ENCODE measurements at places on chromosomes 13 and 19.

- DNase-seq = no peak
These were observed 12.4 kb downstream of the JAK3 start for GRCh38 chr19:17835182-17836006.

- no peak for DNase-seq
These were observed 260.6 kb downstream of the ATP8A2 start for GRCh38 chr13:25632166-25632888.

DNA sequence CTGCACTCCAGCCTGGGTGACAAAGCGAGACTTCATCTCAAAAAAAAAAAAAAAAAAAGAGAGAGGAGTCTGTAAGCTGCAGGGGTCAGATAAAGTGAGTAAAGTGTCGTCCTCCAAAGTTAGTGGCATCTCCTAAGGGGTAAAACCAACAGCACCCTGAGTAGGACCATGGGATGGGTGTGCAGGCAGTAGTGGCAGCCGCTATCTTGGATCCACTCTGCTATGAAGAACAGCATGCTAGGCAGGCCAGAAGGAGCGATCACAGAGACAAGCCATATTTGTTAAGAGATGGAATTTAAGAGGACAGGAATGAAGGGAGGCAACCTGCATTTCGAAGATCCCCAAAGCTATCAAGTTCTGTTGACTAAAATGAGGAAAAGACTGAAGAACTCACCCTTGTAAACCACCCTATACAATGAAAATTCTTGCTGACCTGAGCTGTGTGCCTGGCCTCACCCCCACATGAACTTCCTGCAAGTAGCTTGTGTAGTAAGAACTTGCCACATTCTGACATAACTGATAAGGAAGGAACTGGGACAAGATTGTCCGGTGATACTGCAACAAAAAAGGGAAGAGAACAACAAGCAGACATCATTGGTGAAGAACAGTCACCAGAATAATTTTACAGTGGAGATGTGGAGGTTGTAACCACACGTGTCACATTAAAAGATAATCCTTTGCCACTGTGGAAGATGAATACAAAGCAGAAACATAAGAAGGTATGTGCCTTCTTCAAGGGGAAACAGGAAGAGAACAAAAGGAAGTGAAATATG, 16.2 kb downstream of the DPY19L3 start:
- no peak for DNase-seq

GRCh38 chr19:16199275-16199932, 1.7 kb downstream of the AP1M1 start:
- DNase-seq = no peak

GRCh38 chr19:39297931-39298634, 1.9 kb downstream of the IFNL1 start:
- no peak for DNase-seq

DNA sequence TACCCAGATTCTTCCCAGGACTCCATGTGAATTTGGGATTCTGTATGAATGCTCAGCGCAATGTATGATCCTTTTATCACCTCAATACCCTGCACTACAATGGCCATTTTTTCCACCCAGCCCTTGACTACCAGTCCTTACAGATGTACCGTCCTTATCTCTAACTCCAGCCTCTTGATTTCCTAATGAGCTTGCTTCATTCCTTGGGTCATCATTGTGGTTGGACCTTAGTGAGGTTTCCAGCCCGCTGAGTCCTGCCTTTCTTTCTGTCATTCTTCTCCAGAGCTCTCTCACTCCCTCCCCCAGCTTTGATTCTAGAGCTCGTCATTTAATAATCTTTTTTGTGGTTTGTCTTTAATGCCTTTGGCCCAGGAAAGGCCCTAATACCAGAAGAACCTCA, 438.5 kb downstream of the ZNF536 start:
- DNase-seq = no peak

DNA sequence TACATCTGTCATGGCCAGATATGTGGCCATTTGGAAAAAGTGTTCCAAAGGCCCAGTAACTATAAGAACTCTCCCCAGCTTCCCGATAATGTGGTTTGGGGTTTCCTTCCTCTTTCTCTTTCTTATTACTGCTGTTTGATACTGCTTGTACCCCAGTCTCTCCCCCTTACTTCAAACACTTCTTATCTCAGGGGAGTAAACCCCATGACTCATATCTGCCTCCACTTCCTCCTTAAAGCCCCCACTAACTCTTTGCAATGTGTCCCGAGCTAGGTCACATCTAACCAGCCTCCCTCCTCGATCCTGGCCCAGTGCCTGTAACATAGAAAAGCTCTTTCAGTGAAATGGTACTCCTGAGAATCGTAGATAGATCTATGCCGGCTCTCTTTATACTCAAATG, 82.4 kb upstream of the STARD13 start:
- DNase-seq = no peak

DNA sequence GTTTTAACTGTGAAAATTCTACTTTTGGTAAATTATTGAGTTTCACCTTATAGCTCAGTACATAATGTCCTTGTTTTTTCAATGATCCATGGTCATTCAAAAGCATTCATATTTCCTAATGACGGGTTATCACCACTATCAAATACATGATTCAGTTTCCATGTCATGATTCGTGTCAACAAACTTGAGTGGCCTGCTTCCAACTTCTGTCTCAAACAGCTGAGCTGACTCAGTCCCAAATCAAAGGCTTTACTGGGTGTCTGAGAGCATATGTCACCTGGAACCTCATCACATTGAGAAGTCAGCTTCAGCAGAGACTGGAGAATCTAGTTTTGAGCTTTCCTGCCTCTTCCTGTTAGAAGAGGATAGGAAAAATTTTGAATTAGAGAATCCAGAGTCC, 40.3 kb upstream of the SGCG start:
- DNase-seq = no peak

- no peak for DNase-seq
These were observed 91.1 kb downstream of the STOML3 start for GRCh38 chr13:38899571-38899970.

GRCh38 chr19:57816652-57817051, 1.9 kb upstream of the ZNF552 start:
- DNase-seq = no peak

DNA sequence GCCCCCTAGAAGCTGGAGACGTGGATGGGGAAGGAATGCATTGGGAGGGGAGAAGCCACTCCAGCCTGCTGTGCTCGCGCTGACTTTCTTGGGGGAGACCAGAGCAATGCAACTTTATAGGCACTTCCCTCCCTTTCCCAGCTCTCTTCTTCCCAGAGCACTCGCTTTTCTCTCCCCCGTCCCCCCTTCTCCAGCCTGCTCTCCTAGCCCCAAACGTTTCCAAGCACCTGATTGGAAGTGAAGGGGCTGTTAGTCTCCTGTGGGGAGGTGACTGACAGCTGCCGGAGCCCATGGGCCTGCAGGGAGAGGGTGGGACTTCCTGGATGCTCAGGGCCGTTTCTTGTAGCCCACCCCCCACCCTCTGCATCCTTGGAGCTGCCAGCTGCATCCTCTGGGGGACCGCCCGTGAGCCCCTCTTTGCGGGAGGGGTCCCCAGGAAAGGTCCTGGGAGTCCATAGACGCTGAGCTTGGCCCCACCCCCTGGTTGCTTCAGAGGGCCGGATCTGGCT, 2.5 kb downstream of the HDGFL2 start:
- DNase-seq = peak; percentile 13

DNA sequence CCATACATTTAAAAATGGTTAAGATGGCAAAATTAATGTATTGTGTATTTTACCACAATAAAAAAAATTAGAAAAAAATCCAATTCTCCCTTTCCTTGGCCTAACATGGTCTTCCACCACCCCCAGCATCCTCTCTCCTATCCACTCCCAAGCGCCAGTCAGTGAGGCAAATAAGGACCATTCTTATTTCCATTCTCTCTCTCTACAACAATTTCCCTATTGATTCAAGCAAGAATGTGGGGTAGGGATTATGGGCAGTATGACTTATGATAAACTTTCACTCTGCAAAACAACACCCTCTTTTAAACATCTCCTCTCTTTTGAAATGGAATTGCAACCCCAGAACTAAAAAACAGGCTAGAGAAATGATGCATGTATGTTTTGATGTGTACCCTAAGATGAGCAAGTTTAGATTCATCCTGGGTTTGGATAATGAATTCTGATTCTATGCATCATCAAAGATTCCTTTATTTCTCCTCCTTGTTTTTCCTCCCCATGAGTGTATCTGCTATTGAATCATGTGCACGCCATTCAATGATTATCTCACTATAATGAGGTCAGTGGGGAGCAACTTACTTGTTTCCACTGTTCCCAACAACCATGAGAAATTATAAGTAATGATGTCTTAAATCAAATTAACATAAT, 3.5 kb downstream of the STARD13 start:
- no peak for DNase-seq

- no peak for DNase-seq
These were observed 33.0 kb upstream of the TSC22D1 start for GRCh38 chr13:44609137-44609536.

DNA sequence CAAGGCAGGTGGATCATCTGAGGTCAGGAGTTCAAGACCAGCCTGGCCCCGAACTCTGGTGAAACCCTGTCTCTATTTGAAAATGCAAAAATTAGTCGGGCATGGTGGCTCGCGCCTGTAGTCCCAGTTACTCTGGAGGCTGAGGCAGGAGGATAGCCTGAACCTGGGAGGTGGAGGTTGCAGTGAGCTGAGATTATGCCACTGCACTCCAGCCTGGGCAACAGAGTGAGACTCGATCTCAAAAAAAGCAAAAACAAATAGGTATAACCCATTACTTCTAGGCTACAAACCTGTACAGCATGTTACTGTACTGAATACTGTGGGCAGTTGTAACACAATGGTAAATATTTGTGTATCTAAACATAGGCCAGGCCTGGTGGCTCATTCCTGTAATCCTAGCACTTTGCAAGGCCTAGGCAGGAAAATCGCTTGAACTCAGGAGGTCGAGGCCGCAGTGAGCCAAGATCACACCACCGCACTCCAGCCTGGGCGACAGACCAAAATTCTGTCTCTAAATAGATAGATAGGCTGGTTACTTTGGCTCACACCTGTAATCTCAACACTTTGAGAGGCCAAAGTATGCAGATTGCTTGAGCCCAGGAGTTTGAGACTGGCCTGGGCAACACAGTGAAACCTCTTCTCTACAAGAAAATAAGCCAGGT, 63.5 kb downstream of the MYO9B start:
- DNase-seq = no peak

DNA sequence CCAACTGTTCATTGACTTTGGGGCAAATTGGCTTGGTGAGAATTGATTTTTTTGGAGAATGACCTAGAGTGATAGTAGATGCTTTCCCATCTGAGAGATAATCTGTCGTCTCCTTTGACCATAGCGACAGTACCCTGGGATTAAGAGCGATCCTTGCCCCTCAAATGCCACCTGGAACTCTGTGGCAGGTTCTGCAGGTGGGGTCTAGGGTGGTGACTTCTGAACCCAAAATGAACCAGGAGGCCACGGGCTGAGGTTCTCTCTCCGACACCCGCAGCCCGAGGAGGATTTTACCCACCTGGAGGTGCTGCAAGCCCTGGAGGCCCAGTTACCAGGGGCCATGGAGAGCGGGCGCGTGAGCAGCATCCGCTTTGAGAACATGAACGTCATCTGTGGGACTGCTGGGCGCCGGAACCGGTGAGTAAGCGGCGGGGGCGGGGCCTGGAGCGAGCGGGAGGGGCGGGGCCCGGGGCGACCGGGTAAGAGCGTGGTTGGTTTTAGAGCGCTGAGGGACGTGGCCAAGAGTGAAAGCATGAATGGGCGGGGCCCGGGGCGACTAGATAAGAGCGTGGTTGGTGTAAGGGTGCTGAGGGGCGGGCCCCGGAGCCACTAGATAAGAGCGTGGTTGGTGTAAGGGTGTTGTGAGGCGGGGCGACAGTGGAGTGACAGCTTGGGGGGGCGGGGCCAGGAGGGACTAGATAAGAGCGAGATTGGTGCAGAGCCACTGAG, 8.6 kb downstream of the C19orf81 start:
- peak; percentile 90 for DNase-seq

- no peak for DNase-seq
These were observed 2.2 kb downstream of the ZNF415 start for GRCh38 chr19:53130506-53130905.

DNA sequence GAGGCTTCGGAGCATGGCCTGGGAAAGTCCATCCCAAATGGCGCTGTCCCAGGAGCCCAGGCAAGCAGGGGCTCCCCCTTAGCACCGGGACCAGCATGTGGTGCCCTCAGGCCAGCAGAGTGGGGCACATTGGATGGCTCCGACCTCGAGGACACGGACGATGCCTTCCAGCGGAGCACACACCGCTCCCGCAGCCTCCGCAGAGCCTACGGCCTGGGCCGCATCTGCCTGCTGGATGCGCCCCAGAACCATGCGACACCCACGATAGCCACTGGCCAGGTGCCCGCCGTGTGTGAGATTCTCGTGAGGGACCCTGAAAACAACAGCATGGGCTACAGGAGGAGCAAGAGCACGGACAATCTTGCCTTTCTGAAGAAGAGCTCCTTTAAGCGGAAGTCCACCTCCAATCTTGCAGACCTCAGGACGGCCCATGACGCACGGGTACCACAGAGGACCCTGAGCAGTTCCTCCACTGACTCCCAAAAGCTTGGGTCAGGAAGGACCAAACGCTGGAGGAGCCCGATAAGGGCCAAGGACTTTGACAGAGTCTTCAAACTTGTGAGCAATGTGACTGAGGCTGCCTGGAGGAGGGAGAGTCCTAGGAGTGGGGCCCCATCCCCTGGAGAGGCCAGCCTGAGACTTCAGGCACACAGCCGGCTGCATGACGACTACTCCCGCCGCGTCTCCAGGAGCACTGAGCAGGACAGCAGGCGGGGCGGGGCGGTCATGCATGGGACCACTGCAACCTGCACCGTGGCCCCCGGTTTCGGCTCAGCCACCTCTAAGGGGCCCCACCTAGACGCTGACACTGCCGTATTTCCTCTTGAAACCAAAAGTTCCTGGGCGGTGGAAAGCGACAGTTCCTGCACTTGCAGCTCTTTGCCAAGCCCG, 63.1 kb downstream of the SPATA13 start:
- DNase-seq = no peak

- DNase-seq = no peak
These were observed 330.6 kb downstream of the MYO16 start for GRCh38 chr13:108960006-108960405.

DNA sequence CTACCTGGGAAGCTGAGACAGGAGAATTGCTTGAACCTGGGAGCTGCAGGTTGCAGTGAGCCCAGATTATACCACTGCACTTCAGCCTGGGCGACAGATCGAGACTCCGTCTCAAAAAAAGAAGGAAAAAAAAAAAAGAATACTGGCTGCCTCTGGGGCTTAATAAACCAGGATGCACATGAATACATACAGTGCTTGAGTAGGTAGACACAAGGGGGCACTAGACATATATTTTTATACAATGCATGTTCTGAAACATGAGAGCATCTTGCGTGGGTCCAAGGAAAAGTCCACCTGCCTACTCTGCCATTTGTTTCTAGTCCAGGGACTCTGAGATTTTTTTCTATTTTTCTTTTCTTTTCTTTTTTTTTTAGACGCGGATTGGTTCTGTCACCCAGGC, 31.2 kb downstream of the KEAP1 start:
- DNase-seq = no peak

- DNase-seq = no peak
These were observed 1.9 kb upstream of the GPI start for GRCh38 chr19:34363094-34363493.
